Activated naive CD4-positive, alpha-beta T cell treated with anti-CD3 and anti-CD28 coated beads, Interleukin-2, amount 50 U/mL, for 72 hours (primary cell): ENCODE measurements at places on chromosomes 4 and X.

DNA sequence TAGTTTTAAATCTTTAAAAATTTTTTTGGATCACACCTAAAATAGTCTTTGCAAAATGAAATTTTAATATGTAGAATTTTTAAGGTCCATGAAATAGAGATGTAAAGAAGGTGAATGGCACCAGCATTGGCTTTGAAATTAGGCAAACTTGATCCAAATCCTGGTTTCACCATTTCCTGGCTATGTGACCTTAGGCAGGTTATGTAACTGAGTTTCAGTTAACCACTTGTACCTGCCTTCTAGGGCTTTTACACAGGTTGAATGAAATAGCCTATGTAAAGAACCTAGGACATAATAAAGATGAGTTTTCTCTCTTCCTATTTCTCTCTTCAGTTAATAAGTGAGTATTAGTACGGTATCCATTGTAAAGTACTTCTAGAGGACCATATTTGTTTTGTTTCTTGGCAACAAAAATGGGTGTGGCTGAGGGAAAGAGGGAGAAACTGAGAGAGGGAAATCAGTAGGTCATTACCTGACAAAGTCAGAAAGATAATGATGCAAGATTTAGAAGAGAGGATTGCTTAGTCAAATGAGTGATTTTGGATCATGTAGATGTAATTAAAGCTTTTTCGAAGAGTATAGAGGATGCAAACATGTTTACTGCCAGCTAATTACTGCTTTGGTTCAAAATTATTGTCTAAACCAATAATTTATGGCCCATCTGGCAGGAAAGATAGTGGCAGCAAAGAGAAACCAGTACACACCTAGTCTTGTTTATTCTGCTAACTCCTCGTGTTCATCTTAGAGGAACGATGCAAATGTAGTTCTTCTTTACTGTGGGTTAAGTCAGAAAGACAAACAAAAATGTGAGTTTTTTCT, 81.9 kb downstream of the PDLIM5 start:
- no peak for DNase-seq

- DNase-seq: no peak
Observed at GRCh38 chr4:99591757-99592156, 17.1 kb downstream of the MTTP start.

DNA sequence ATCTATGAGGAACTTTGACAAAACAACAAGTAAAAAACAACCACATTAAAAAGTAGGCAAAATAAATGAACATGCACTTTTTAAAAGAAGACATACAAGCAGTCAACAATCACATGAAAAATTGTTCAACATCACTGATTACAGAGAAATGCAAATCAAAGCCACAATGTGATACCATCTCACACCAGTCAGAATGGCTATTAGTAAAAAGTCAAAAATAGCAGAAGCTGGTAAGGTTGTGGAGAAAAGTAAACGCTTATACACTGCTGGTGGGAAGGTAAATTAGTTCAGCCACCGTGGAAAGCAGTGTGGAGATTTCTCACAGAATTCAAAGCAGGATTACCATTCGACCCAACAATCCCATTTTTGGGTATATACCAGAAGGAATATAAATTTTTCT, 17.0 kb upstream of the LNX1 start:
- no peak for DNase-seq

- DNase-seq: no peak
Observed at GRCh38 chr4:47145630-47146029, 114.3 kb downstream of the GABRB1 start.

DNA sequence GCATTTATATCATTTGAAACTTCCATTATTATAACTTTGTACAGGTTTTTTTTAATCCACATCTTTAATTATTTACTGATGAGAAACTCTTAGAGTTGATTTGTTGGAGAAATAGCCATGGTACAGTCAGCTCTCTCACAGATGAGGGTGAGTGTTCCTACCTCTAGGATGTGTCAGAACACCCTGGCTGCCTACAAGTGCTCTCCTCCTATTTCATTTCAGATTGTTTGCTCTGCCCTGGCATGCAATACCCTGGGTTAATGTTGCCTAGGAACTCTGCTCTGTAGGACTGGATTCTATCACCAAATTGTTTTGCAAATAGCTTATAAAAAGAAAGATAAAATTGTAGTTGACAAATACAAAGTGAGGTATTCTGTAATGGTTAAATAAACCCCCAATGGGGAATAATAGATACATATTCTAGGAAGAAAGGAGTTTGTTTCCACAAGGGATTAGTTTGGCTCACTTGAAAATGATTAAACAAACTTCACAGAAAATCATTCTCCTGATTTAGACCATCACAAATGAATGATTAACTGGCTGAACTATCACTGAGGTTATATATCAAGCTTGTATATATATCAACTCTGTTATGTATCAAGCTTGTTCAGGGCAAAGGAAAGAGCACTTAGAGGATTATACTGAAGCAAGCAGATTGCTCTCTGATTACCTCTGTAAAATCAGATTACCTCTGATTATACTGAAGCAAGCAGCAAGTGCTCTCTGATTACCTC, 150.0 kb downstream of the PDE5A start:
- no peak for DNase-seq

- DNase-seq: no peak
Observed at GRCh38 chr4:41865306-41865980, 69.8 kb upstream of the TMEM33 start.

DNA sequence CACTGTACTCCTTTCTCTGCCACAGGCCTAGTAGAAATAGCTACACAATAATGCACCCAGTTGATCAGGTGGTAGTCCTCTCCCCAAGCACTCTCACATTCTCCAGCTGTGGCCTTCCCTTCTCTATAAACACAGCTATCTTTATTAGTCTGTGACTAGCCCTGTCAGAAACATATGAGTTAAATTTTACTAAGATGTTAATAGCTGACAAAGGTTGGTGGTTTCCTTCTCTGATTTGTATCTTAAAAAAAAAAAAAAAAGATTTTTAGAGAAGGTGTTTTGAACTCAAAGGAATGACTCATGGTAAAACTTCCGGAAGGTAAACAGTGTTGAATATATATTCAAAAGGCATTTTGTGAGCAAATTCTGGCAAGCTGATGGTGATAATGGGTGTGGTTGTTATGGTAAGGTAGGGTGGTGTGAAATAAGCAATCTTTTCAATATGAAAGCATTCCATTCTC, 327.4 kb downstream of the PPP3CA start:
- DNase-seq: no peak

DNA sequence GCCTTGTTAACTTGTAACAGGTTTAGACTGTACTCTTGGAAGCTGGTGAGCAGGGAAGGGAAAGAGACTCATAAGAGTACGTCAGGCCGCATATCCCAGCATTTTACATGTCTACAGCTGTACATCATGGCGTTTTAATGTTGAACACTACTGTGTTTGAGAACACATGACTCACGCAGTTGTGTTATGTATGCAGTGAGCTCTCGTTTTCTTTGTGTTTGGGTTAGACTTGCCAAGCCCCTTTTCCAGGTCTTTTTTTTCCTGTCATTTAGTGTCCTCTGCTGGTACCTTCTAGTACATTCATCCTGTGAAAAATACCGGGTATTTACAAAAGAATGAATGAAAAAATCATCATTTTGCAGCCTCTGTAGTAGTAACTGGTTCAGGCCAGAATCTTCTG, 35.3 kb downstream of the SMS start:
- DNase-seq: no peak

DNA sequence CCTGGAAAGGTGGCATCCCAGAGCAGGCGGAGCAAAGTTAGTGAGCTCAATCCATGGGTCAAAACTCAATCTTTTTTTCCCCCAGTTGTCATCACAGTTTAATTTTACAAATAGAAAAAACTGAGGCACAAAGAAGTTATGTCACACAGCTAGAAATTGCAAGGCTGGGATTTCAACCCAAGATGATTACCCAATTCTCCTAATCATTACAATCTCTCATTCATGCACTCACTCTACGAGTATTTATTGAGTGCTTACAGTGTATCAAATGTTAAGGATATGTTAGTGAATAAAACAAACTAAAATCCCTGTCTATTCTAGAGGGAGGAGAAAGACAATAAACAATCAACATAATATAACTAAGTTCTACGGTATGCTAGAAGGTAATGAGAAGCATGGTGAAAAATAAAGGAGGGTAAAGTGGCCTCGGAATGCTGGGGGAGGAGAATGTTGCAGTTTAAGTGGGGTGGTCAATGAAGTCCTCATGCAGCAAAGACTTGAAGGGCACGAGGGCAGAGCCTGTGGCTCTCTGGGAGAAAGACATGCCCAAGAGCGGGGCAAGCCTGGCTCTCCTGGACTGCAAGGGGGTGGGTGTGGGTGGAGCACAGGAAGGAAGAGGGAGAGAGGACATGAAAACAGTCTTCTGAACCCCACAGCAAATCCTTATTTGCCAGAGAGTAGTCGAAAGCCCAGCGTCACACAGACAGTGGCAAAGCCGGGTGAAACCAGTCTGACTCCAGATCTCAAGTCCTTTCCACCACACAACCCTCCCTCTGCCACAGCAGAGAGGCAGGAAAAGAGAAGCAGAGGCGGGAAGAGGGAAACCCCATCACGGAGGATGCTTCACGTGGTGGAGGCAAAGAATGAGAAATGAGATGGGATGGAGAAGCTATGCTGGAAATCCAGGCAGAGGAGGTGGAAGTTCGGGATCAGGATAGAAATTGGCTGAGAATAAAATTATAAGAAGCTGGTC, 48.3 kb downstream of the RAB33B start:
- DNase-seq: no peak

GRCh38 chr4:39763714-39764572, 66.0 kb downstream of the UBE2K start:
- no peak for DNase-seq

DNA sequence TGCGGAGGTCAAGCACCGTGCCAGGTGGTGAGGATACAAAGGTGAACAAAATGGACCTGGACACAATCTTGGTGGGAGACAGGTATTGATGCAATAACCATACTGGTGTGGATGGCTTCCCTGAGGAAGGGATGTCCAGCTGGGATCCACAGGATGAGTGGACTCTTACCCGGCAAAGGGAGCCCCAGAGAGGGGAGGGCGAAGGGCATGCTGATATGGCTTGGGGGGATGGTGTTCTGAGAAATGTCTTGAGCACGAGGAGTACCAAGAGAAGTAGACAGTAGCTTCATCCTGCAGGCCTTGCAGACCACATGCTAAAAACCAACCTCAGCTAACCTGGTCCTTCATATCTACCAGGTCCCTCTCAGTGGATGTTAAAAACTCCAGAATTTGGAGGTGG, 220.8 kb downstream of the NWD2 start:
- DNase-seq: no peak

GRCh38 chr4:102116121-102116520, 229.2 kb downstream of the SLC39A8 start:
- no peak for DNase-seq

DNA sequence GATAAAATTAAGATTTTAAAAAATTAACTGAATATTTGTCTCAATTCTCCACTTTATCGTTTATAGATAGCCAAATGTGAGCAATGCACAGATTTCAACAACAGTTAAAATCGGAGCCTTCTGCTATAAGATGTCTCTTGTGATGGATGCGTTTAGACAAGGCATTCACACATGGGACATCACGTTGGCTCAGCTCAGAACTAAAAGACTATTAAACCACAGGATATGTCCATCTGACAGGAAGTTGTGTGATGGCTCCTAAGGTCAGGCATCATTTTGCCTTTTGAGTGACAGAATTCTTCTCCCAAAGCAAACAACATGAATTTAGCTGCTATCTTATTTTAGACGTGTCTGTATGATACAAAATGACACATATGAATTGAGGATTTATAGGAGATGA, 17.3 kb upstream of the VCX3B start:
- no peak for DNase-seq

GRCh38 chr4:10104211-10104990, 12.2 kb downstream of the WDR1 start:
- DNase-seq: no peak

DNA sequence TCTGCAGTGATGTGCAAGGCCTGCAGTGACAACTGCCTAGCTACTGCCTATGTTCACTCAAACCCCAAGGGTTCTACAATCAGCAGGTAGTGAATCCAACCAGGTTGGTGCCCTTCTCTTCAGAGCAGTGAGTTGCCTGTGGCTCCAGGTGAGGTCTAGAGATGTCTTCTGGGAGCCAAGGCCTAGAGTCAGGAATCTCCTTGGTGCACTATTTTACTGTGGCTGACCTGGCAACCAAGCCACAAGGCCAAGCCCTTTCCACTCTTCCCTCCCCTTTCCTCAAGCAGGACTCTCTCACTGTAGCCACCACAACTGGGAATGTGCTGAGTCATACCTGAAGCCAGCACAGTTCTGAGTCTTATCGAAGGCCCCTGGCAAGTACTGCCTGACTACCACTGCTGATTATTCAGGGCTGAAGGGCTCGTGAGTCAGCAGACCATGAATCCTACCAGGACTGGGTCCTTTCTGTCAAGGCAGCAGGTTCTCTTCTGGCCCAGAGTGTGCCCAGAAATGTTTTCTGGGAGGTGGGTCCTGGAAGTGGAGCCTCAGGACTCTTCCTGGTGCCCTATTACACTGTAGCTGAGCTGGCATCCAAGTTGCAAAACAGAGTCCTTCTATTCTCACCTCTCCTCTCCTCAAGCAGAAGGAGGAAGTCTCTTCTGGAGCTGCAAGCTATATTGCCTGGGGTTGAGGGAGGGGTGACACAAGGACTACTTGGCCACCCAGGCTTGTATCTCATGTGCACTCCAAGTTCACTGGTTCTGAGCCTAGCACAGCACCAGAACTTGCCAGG, 111.6 kb downstream of the BTC start:
- DNase-seq: no peak

GRCh38 chrX:18884916-18885315, 99.0 kb downstream of the PHKA2 start:
- DNase-seq: no peak

- DNase-seq: no peak
Observed at GRCh38 chr4:31187979-31188378, 467.8 kb downstream of the PCDH7 start.

- DNase-seq: no peak
Observed at GRCh38 chr4:25030277-25031076, at the start of gene LGI2. Gene LGI2, minus strand, starts transcription at chr4:25030946. Its CDS starts 253 bp downstream, at chr4:25030693.

- DNase-seq: no peak
Observed at GRCh38 chrX:72114306-72114705, 17.4 kb downstream of the RTL5 start.

DNA sequence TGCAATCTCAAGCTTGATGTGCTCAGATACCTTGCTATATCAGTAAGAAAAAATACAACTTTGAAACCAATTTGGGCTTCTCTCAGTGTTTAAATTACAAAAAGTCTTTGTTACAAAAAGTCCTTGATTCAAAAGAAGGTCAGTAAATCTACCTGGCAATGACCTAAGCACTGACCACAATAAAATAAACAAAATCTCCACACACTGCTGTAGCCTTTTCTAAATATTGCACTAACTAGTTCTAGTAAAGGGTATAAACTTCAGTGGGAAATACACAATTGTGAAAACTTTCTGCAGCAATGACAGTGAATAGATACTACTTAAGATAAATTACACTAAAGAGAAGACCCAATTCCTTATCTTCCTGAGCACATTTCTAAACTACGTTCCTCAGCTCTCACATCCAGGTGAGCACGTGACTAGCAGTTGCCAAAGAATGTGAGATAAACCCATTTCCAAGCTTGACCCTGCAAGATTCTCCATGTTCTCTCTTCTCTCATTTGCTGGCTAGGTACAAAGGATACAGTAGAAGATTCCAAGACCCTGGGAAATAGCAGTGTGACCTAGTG, 81.4 kb upstream of the GPR34 start:
- DNase-seq: no peak
